Spinal cord (tissue), 10 donors: ENCODE measurements at places on chromosomes 1 and 21. TPM values are rescaled to one million over a fixed set of nuclear protein-coding genes. Genes with fewer than 3 reads are reported as not detected.

The ASCL5 gene
- 1.3 TPM for polyA plus RNA-seq

The CLCNKA gene
- not detected for polyA plus RNA-seq

DNA sequence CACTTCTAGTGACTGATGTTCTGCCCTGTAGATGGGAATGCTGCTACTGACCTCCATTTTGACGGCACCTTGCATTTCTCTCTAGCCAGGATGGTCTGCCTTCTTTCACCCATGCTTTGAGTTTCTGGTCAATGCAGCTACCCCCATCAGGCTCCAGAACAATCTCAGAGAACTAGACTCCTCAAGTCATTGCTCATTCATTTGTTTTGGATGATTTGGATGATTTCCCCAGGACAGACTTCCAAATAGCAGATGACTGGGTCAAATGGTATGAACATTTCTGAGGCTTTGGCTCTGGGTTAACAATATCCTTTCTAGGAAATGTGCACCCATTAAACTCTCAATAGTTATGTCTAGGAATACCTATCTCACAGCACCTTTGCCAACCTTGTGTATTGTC, 63.9 kb downstream of the CSMD2 start:
- DNase-seq, result no peak

The CHRM3 gene
- 15.4 TPM for polyA plus RNA-seq

The LEPR gene
- polyA plus RNA-seq, result 6.9 TPM

DNA sequence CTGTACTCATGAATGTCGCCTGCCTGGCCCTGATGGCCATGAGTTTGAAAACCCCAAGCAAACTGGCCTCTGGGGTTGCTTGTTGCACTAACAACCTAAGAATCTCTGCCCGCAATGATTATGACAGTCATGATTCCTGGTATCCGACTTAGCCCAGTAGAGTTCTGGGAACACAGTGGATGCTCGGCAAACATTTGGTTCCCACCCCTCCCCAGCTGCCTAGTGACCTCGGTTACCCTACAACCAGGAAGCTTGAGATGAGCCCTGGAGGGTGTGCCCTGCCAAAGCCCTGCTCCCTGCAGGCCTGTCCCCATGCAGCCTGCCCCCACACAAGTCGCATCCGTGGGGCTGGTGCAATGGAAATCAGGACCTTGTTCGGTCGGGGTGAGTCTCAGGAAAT, 76.0 kb upstream of the ZBTB40 start:
- no peak for DNase-seq

GRCh38 chr1:3319874-3320245, 134.6 kb upstream of the ARHGEF16 start:
- DNase-seq, result no peak

DNA sequence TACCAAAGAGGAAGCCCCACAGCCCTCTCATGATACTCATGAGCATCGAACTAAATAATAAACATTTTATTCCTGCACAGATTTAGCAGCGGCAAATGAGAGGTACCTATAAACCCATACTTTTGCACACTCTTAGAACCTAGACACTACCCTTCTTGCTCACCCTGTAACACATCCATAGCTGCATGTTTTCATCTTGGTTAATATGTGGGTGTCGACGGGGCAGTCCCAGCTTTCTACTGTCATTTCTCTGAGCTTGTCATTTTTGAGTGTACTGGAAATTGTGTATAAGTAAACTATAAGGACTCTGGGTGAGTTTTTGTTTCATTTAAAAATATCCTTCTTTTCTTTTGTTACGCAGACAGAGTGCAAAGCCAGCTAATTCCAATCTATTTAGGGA, 25.5 kb downstream of the OVGP1 start:
- DNase-seq, result no peak

GRCh38 chr21:34282223-34282622, 81.6 kb upstream of the KCNE2 start:
- DNase-seq, result no peak

GRCh38 chr1:26218906-26219494, 15.0 kb upstream of the CEP85 start:
- no peak for DNase-seq
